ENCODE measurements at places on chromosomes 3 and 15.

DNA sequence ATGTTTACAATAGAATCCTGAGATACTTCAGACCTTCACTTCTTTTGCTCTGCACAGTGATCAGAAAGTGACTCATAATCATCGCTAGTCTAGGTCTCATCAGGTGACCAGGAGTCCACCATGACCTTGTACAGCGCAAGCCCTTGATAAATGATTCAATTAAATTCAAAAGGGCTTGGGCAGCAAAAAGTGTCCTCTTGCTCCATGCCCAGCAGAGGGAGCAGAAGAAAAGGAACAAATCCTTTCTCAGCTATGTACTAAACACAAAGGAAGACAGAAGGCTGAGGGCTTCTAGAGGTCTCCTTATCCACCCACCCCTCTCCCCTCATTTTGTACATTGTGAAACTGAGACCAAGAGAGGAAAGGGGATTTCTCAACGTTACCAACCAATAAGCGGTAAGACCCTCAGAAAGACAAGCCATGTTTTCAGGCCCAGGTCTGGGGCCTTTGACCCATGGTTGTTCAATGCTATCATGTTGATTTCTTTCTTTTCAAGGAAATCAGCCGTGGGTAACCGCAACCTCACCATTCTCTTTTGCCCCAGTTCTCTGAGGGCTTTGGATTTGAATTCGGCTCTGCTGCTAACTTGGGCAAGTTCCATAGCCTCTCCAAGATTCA is 74.8 kb downstream of the AQP9 start:
- no peaks in the 10 kb centered on the region for H3K27me3 ChIP-seq
- H3K36me3 ChIP-seq, result no peaks in the 10 kb centered on the region
- H3K4me1 ChIP-seq, result peaks cover 8% of the 10 kb centered on the region
- H3K4me3 ChIP-seq, result no peak overlapping the region
- H3K27ac ChIP-seq, result no peak overlapping the region
- DNase-seq, result no peak

DNA sequence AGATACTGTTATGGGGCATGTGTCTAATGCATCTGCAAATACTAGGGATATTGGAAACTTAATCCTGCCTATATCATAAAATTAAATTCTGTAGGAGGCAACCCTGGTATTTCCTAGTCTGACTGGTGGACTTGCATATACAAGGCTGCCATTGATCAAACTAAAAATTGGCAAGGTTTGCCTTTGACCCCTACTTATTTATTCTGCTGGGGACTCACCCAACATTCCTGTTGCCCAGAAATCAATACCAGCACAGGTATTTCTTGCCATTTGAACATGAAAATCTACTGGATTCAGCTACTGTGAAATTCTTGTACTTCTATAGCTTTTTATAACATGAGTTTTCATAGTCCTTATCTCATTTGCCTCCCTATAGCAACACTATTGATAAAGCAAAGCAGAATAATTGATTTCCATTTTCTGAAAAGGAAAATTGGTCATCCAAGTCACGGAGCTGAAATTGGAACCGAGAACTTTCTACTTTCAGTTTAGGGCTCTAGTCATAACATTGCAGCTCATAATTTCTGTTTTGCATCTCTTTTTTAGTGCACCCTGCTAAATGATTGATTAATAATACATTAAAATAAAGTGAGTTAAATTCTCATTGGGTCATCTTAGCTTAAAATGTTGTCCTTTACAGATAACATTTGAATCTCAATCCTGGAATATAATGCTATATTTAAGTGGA is 365.2 kb downstream of the MFSD1 start:
- no peaks in the 10 kb centered on the region for H3K36me3 ChIP-seq
- DNase-seq, result no peak
- H3K27ac ChIP-seq, result no peak overlapping the region
- H3K27me3 ChIP-seq, result peaks cover 7% of the 10 kb centered on the region
- H3K4me1 ChIP-seq, result no peaks in the 10 kb centered on the region
- no peak overlapping the region for H3K4me3 ChIP-seq

DNA sequence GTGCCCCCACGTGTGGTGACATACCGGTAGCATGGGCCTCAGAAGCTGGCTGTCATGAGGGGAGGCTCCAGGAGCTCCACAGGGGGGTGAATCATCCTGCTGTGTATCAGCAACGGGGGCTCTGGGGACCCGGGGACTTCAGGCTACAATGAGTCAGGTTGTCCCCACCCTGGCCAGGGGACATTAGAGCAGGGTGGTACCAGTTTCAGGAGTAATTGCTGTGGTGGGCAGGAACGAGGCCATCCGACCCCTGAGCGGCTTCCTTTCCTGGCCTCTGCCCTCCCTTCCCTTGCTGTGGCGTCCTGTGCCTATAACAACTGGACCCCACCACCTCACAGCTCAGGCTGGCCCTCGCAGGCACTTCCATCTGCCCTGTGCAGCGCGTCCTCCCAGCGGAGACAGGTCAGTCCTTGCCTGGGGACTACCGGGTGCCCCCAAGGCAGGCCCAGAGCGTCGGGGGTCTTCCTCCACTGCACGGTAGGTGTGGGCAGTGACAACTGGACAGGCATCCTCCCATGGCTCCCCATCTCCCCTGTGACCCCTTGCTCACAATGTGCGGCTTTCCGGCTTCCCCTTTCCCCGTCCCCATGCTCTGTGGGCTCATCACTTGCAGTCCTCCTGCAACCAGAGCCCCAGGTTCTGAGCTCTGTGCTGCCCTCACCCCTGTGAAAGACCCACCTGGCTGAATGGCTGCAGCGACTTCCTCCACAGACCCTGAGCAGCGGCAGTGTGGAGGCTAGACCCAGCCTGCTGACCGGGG is 57.0 kb downstream of the KLF15 start:
- no peak overlapping the region for H3K27ac ChIP-seq
- no peak for DNase-seq
- H3K36me3 ChIP-seq, result no peaks in the 10 kb centered on the region

- no peaks in the 10 kb centered on the region for H3K27me3 ChIP-seq
- H3K27ac ChIP-seq, result no peak overlapping the region
- H3K36me3 ChIP-seq, result peaks cover 22% of the 10 kb centered on the region
- no peak overlapping the region for H3K4me3 ChIP-seq
Observed at GRCh38 chr15:57255751-57256341, 120.5 kb upstream of the CGNL1 start.

- DNase-seq, result no peak
- no peaks in the 10 kb centered on the region for H3K27me3 ChIP-seq
- no peak overlapping the region for H3K27ac ChIP-seq
Observed at GRCh38 chr3:66314455-66314854, 93.7 kb downstream of the SLC25A26 start.
